ENCODE measurements at places on chromosomes 2 and 18.

GRCh38 chr18:22346953-22347605 lies 70.6 kb downstream of the CTAGE1 start:
- DNase-seq = no peak

DNA sequence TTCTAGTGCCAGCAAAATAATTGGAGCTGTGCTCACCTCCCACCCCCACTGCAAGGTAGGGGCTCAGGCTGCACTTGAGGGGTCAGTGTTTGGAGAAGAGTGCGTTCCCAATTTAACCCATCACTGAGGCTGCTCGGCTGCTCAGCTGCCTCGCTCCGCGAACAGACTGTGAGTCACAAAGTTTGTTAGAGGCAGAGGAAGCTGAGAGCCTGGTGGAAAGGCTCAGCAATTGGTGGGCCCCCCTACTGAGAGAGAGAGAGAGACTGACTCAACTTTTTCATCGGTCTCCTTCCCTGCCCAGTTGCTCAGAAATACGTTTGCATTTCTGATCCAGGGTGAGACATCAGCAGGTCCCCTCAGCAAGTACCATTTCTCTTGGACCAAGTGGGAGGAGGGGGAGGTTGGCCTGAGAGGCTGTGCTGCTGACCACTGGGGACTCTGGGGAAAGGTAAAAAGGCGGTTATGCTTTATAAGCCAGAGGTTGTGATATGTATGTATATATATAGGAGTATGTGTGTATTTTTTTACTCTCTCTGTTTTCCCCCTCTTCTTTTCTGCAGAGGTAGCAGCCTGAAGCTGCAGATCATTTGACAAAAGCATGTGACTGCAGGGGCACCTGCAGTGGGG lies 1.5 kb downstream of the EFR3B start:
- DNase-seq = peak; percentile 18

DNA sequence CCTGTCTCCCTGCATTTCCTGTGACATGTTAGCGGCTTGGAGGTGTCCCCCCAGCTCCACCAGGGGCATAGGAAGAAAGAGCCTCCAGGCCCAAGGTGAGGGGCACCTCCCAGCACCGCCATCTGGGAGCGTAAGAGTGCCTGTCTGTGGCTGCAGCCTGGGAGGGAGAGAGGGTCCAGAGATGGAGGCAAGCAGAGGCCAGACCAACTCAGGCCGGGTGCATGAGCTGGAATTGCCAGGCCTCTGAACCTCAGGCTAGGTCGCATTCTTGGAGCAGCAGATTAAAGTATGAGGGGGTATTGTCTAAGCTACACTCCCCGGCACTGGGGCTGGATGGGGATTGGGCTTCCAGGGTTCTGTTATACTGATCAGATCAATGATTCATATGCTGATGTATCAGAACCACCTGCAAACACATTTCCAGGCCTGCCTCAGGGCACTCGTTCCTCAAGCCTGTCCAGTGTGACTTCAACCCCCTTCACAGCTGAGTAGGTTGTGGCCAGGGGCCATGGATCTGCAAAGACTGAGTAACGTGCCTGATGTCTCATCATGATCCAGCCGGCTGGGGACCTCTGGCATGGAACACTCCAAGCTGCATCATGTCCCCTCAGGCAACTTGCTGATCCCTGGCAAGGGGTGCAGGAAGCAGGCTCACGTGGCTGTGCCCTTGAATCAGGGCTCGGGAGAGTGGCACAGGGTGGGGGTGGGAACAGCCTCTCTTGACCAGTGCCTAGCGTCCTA lies 73.2 kb downstream of the HS1BP3 start:
- DNase-seq = no peak

GRCh38 chr2:73970850-73971471 lies 13.7 kb upstream of the TET3 start:
- no peak for DNase-seq

GRCh38 chr2:231891514-231891905 lies 34.7 kb downstream of the NPPC start:
- DNase-seq = no peak

- DNase-seq = no peak
Observed at GRCh38 chr2:237529452-237530402, 36.6 kb upstream of the PRLH start.

DNA sequence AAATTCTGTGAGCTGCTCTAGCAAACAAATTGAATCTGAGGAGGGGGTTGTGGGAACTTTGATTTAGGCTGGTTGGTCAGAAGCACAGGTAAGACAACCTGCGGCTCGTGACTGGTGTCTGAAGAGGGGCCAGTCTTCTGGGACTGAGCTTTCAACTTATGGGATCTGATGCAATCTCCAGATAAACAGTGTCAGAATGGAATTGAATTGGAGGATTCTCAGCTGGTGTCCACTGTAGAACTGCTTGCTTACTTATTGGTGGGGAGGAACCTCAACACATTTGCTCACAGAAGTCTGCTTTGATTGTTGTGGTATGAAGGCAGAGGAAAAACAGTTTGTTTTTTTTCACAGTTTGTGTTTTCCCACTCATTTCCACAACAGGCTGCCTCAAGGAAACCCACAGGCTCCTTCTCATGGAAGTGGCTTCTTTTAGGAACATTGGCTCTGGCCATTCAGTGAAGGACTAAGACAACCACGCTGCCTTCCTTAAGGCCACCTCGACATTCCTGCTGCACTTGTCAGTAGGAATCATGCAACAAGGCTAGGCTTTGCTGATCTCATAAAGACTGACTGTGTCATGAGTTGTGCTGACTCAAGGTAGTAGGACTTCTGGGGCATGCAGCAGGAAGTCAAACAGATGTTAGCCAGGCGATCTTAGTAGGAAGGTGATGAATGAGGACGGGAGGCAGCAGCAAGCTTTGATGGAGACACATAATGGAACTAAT lies 104.7 kb downstream of the TSN start:
- DNase-seq = no peak

DNA sequence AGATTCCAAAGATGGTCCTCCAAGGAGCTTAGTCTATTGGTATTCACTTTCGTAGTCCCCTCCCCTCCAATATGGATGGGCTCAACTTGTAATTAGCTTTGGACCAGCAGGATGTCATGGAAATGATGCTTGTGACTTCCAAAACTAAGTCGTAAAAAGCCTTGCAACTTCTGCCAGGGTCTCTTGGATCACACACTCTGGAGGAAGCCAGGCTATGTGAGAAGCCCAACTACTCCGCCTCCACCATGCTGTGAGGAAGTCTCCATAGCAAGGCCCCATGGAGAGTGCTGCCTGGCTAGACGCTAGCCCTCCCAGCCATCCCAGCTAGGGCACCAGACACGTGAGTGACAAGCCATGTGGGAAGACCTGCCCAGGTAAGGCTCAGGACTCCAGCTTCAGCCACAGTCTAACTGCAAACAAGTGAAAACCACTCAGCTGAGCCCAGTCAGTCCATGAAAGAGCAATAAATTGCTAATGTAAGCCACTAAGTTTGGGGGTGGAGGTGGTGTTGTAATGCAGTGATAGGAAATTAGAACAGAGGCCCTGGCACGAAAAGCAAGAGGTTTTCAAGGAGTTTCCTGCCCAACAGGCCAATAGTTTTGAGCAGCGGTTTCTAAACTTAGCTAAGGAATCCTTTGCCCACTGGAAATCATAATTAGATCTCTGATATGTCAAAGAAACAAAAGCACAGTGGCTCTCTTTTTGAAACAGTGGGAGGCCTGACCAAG lies 77.5 kb upstream of the GLI2 start:
- DNase-seq = no peak

DNA sequence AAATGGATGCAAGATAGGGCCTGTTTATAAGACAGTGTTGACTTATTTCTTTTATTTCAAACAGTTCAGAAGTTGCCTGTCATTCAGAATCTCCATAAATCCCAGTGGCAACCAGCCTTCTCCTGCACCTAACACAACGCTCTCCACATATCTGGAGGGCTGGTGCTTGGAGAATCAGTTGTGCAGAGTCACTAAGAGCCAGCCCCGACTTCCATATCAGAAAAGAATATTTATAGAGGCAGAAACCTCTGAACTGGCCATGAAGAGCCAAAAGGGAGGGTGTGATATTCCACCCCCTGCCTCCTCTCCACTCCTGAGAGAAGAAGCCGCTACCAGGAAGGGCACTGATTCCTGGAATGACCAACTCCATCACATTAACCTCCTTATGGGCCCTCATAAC lies 34.0 kb upstream of the B4GALT6 start:
- DNase-seq = no peak

- no peak for DNase-seq
Observed at GRCh38 chr18:46160050-46160798, 56.0 kb downstream of the HAUS1 start.

DNA sequence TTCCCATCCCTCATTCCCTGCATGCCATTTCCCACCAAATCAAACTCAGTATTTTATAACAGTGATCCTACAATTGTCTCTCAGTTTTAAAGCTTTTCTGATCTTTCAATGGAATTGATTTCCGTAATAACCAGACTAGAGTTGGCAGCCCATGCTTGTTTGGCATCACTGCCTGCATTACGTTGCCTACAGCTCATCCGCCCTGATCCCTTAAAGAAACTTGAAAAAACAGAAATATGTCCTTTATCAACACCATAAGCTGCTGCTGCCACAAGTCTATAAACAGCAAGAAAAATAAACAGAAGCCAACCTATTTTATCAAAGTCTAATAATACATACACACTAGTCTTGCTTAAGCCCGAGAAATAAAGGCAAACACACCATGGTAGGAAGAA lies 331.0 kb downstream of the METTL4 start:
- no peak for DNase-seq

- DNase-seq = no peak
Observed at GRCh38 chr18:44685296-44685695, 4.6 kb downstream of the SETBP1 start.

GRCh38 chr18:35691625-35692024 lies 110.1 kb downstream of the GALNT1 start:
- DNase-seq = no peak

- no peak for DNase-seq
Observed at GRCh38 chr2:26717362-26717761, 24.8 kb downstream of the KCNK3 start.

DNA sequence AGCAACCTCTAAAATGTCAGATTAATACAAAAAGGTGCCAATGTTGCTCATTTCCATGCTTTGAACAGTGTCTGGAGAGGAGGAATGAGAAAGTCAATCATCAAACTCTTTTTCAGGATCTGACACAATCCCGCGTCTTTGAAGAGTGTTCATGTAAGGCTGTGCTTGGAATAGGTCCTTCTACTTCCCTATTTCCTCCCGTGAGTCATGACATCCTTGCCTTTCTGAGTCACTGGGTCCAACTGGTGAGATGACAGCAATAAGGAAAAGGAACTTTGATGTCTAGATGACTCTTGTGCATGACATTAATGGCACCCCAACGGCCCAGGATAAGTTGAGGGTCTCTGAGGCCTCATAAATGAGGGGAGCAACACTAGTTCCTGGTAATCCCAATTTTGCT lies 109.0 kb upstream of the CELF4 start:
- no peak for DNase-seq

- no peak for DNase-seq
Observed at GRCh38 chr2:189157456-189157855, 22.1 kb downstream of the COL5A2 start.

DNA sequence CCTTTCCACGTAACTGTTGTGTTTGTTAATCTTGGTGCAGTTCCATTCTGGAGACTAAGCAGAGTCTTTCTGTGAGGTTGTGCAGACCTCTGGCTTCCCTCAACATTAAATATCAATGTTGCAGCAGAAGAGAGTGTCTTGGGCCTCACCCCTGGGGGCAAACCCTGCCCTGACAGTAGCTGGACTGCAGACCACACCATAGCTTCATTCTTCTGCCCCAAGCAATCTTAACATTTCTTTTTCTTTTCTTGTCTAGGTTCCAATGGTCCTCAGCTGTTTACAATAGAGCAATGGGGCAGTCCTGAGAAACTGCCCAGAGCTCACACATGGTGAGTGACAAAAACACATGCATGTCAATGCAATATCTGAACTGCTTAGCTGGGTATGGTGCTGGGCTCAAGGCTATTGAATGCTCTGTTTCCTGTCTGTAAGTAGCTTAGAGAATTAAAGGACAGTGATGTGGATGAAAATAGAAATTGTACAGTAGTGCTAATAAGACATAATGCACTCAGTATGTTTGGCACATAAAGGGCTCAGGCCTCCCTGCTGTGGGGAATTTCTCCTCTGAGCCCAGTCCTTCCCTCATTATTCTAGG lies 237.6 kb downstream of the ALPK2 start:
- DNase-seq = no peak

DNA sequence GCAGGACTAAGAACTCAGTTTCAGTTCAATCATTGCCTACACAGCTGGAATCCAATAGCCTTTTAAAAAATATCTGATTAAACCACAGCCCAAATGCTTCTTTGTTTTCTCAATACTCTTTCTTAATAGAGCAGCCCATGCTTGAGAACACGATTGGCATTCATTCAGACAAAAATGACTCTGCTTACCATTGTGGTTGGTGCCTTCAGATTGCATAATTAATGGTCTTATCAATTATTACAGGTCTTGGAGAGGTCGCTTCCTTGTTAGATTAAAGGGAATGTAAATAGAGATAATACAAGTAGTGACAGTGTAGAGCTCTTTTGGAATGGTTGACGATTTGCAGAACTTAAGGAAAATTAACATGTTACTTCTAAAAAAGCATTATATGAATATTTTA lies 107.2 kb downstream of the RNF152 start:
- DNase-seq = no peak

DNA sequence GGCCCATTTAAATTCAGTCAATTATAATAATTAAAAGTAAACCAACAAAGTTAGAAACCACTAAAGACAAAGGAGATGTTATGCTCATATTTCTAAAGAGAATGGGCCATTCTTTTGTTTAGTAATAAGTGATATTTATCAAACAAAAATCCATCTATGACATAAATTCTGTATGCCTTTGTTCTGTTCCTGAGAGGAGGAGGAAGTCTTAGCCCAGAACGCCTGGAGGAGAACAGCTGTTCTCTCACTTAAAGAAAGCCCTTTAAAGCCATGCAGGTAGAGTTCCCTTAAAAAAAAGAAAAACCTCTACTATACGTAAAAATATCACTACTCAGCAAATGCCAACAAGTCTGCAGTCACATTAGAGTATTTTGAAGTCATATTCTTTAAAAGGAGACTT lies 15.5 kb downstream of the LAMA1 start:
- no peak for DNase-seq

DNA sequence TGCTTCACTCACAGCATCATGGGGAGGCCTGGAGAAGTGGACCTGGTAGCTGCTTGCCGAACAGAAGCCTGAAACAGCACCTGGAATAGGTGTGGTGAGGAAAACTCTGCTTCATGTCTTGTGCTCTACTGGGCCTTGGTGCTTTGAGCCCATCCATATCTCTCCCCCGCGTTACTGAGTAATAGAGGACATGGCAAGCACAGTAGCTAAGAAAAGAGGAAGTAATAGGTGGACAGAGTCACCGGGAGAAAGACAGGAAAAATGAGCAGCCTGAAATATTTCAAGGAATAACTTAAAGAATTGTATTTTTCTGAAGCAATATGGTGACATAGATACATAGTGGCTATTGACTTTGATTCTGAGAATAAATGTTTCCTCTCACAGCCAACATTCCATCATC lies 14.0 kb upstream of the HNMT start:
- DNase-seq = no peak

GRCh38 chr2:122378521-122378920 lies 623.1 kb downstream of the TSN start:
- no peak for DNase-seq

DNA sequence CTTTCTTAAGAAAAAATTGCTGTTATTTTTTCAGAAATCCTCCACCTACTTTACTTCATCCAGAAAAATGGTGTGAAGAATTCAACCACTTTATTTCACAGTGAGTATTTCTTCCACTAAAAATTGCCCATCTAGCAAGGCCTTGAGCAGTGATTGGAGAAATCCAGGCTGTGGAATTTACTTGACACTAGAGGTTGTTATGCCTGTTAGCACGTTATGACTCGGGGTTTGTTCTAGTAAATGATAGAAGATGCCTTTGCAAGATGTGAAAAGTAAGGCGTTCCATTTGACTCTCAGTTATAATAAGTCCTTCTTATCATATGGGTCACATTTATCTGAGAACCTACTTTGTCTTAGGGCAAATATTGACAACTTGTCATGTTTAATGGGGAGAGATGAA lies 157.4 kb downstream of the MYO3B start:
- DNase-seq = no peak

All from stimulated activated CD4-positive, alpha-beta T cell treated with anti-CD3 and anti-CD28 coated beads, Interleukin-15, amount 100 ng/mL, for 1 hour (primary cell).